Activated T-cell treated with anti-CD3 and anti-CD28 coated beads, Interleukin-2, amount 50 U/mL, for 48 hours (primary cell): ENCODE measurements at places on chromosomes 1 and 21.
A peak's percentile ranks its signal among the peaks of the same experiment; 100 is the strongest.

DNA sequence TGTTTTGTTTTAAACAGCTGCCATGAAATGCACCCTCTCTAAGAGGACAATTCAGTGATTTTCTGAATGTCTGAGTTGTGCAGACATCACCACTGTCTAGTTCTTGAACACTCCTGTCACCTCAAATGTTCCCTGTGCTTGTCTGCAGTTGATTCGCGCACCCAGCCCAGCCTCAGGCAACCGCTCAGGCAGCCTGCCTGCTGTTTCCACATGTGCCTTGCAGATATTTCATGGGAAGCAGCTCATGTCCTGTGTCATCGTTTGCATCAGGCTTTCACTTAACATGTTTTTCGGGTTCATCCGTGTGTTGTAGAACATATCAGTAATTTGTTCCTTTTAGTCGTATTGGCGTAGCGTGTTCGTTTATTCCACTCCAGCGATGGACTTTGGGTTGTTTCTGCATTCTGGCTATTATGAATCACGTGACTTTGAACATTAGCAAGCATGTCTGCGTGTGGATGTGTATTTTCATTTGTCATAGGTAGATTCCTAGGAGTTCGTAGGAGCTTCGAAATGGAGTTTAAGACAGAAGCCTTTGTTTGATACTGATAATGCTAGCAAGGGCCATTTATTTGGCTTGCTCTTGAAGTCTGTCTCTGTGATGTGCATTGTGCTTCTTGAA is 12.1 kb downstream of the ADARB1 start:
- no peak for DNase-seq

DNA sequence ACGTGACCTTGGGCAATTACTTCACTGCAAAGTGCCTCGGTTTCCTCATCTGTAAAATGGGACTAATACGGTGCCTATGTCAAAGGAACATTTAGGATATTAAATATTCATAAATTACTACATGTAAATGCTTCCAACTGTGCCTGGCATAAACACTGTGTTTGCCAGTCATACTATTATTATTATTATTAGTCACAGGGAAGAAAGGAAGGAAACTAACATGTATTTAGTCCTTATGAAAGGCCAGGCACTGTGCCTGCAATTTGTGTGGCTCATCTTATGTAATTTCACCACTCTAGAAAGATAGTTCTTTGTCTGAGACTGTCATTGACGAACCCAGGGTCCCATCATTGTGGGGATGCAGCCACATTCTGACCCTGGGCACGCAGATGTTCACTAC is 45.0 kb downstream of the EPHB2 start:
- no peak for DNase-seq

DNA sequence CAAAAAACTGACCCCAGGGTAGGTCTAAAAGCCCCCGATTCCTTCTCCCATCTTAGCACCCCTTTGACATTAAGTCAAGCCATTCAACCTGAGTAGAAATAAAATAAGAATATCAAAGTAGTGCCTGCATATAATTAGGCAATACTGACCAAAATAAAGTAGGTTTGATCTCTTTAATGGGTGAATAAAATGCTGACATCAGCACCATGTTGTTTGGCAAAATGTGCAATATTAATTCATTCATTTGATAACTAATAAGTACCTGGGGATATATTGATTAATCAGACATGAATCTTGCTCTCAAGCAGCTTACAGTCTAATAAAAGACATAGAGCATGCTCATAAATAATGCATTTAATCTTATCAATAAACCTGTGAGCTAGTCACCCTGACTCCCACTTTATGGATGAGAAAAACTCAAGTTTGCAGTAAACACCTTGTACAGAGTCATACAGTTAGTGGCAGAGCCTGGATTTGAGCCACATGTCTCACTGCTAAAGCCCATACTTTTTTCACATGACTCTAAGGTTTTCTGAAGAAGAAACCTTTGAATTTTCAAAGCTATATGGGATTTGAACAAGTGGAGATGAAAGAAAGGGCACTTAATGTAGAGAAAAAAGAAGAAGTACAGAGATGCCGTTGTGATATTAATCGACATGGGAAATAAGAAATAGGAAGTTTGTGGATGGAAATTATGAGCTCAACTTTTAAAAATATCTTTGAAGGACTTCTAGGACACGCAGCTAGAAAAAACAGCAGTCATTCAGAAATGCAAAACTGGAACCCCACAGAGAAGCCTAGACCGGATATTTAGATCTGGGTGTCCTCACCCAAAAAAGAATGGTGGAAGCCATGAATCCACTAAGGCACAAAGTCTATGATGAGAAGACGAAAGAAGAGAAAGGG is 183.9 kb downstream of the TOMM20 start:
- no peak for DNase-seq

GRCh38 chr1:212514782-212515181 is 82.1 kb downstream of the NENF start:
- no peak for DNase-seq

DNA sequence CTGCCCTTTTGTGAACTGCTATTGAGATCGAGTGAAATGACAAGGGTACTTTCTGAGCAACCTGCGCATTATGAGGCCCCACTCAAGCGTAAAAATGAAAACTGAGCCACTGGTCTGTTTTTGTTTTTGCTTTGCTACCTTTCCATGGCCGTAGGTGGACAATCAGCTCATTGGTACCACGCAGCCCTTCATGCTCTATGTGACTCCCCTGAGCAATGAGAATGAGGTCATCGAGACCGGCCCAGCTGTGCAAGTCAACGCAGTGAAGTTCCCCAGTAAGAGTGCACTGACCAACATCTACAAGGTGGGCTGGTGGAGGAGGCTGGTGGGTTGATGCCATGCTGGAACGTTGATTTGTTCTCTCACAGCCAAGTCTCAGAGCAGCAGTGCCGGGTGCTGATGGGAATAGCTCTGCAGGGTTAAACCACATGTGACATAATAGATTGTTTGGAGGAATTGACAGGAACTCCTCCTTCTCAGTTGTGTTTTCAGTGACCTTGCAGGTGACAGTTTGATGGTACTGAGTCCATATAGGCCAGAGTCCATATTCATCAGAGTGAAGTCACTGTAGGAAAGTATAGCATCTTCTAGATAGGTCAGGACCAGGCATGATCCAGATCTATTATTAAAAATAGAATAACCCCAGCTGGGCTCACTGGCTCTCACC is 170.3 kb downstream of the VPS13D start:
- no peak for DNase-seq

GRCh38 chr1:49051647-49052046 is 275.0 kb upstream of the BEND5 start:
- DNase-seq = no peak

DNA sequence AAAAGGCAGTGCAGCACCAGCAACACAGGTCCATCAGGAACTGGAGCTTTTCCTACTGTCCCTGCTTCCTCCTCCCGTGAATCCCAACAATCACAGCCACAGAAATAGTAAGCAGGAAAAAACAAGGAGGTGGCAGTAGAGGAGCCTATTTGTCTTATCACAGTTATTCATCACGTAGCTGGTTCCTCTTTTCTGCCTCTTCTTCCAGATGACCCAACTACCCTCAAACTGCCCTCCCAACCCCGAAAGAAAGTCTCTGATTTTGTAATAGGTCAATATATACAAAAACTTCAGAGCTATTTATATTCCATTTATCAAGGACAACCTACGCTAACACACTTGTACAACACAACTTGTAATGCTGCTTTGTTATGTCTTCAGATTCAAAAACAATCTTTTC is 21.4 kb downstream of the GNB1 start:
- no peak for DNase-seq

DNA sequence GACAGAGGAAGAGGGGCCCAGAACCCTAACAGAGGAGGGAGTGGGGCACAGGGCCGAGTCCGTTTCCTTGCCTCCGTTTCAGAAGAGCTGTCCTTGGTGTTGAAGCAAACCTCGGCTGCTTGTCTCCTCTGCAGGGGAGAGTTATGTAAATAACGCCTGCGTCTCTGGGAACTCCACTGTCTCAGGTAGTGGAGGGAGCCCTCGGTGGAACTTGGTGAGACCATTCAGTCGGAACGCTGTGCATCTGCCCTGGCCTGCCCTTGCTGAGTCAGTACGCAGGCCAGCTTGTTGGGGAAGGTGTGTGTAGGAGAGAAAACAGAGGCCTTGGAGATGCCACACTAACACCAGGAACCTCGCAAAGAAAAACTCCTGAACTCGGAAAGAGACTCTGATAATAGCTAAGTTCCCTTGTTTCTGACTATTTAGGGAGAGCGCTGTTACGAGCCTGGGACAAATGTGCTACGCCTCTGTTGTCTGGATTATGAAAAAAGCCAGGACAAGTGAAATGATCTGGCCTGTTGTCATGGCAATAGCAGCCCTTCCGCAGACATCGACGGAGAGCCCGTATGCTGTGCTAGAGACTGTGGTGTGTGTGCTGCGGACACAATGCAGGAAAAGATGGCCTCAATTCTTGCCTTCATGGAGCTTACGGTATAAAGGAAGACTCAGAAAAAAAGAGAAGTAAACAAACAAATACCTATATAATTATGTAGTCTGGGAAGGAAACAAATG is 94.6 kb upstream of the AKT3 start:
- no peak for DNase-seq

GRCh38 chr1:243256590-243256989 is 749 bp downstream of the SDCCAG8 start:
- no peak for DNase-seq

DNA sequence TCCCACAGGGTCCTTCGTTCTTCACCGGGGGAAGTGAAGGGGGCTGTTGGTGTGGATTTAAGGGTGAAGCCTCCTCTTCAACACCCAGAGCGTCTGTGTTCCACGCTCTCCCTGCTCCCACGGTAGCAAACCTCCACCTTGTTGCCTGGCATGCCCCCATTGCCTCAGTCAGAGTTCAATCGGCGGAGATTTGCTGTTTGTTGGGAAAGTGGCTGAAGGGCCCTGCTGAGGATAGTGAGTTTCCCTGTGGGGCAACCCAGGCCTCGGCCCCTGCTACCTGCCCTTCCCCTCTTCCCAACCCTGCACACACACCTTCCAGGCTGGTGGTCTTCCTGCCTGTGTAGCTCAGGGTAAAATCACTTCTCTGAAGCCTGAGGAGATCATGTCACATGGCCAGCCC is 60.5 kb downstream of the TOR1AIP2 start:
- no peak for DNase-seq

DNA sequence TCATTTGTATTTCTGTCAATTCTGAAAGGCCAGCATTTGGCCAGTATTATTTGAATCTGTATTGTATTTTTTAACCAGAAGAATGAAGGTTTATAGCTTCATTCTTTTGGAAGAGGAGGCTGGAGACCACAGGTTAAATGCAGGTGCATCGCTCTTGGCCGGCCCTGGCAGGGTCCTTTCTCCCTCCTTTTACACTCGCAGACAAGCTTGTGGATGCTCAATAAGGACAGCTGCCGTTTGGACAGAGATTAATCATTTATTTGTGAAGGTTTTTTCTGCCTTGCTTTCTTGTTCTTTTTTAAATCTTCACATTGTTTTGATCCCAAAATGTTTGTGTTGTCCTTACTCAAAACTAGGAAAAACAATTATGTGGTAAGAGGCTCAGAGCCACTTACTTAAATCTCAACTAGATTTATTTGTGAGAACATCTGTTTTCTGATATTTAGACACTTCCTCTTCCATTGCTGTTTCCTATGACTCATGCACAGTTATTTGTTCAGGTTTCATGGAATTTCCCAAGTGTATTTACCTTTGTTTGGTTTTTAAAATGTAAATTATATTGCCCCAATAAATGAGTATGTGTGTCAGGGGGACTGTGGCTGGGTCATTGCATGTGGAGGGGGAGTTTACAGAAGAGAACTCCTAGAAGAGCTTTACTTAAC is 46.7 kb upstream of the LAMC2 start:
- no peak for DNase-seq

- DNase-seq = no peak
Measured at GRCh38 chr1:34808051-34808810, 15.4 kb downstream of the GJA4 start.

- DNase-seq = no peak
Measured at GRCh38 chr1:39957299-39958015, 2.5 kb downstream of the MFSD2A start.

- DNase-seq = peak; percentile 82
Measured at GRCh38 chr1:227788271-227789083, 27.0 kb upstream of the PRSS38 start.

- DNase-seq = no peak
Measured at GRCh38 chr1:82485591-82486369, 685.0 kb downstream of the ADGRL2 start.

DNA sequence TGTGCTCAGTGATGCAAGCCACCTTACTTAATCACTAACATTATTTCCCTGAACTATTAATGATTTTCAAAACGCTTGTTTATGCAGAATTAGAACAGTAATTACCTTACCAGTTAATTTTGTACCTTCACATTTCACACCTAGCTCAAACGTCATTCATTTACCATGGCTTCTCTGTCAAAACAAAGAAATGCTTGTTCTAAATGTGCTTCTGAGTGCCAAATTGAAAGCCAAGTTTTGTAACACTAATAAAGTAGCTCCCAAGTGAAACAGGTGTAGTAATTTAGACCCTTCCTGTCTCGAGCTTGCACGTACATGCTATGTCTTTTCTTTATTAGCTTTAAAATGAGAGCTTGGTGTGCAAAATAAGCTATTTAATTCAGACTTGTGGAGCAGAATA is 533.7 kb upstream of the PKN2 start:
- no peak for DNase-seq

DNA sequence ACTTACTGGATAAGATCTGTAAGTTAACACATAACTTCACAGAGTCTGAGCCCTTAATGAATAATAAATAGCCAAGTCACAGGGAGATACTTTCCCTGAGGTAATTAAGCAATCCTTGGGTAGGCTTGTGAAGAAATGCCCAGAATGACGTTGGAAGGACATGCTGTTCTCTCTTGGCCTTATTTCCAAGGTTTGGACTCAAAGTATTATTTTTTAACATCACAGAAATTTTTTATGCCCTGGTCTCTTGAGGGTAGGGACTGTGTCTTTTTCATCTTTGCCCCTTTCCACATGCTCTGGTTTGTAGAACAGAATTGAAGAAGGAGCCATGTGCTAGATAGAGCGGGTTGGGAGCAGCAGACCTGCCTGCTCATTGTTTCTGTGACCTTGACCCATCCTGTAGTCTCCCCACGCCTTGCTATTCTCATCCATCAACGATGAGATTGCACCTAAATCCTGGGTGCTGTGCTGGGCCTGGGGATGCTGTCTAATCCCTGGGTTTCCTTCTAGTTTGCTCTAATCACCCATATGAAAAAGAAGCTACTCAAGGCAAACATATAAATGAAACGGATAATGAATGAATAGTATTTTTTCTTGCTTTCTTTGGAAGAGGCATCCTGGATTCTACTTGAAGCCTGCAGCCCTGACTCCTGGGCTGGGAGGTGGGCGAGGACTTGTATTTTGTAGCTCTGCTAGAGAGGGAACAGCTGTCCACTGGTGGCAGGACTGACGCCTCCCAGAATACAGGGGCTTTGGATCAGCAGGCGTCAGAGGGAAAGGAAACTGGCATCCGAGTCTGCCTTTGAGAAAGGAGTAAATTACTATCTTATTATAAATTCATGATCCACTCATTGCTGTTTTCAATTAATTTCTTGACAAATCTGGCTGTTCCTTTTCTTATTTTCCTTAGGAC is 17.5 kb upstream of the LAMTOR5 start:
- no peak for DNase-seq

- DNase-seq = no peak
Measured at GRCh38 chr1:242651817-242652216, 127.3 kb upstream of the PLD5 start.
